ENCODE measurements at places on chromosomes 2 and 18. TPM values are rescaled to one million over a fixed set of nuclear protein-coding genes. Genes with fewer than 3 reads are reported as not detected.
A peak's percentile ranks its signal among the peaks of the same experiment; 100 is the strongest.

DNA sequence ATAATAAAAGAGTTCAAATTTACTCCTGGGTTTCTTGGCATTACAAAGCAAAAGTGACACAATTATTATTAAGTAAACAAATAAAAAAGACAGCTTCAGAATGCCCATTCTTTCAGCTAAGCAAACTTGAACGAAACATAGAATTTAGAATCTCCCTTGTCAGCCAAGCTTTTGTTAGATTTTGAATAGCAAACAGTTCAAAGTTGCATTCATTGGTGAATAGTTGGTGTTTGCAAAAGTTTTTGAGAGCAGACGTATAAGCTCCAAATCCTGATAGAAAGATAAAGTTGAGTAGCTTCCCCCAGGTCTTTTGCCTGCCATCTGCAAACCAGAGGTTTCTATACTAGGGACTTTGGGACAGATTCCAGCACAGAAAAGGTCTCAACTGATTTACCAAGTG is 434.3 kb upstream of the TNP1 start:
- no peak overlapping the region for H3K27ac ChIP-seq
- H3K4me3 ChIP-seq, result no peak overlapping the region
- H3K36me3 ChIP-seq, result peaks cover 9% of the 10 kb centered on the region

DNA sequence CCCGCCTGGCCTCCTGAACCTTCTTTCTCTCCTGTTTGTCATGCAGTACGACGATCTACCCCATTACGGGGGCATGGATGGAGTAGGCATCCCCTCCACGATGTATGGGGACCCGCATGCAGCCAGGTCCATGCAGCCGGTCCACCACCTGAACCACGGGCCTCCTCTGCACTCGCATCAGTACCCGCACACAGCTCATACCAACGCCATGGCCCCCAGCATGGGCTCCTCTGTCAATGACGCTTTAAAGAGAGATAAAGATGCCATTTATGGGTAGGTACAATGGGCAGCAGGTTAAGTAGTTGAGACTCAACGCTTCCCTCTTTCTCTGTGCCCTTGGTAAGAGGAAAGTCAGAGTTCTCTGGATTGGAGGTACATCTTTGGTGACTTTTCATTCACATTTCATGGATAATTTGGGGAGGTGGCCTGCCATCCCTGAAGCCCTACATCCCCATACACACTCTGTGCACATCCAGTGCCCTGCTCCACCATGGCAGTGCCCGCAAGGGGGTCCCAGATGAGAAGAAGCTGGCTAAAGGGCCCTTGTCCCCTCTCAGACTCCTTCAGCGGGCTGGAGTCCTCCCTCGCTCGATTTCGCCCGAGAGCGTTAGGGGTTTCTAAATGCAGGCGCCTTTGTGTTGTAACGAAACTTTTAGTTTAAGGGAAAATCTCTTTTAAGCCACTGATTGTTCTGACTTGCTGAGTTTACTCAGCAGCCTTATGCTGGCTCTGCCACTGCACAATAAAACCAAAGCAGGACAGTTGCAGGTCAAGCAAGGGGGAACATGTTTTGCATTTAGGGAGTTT is 3.0 kb downstream of the MEIS1 start:
- H3K4me3 ChIP-seq, result peak overlapping the region; percentile 52
- H3K27ac ChIP-seq, result no peak overlapping the region
- no peak for DNase-seq

DNA sequence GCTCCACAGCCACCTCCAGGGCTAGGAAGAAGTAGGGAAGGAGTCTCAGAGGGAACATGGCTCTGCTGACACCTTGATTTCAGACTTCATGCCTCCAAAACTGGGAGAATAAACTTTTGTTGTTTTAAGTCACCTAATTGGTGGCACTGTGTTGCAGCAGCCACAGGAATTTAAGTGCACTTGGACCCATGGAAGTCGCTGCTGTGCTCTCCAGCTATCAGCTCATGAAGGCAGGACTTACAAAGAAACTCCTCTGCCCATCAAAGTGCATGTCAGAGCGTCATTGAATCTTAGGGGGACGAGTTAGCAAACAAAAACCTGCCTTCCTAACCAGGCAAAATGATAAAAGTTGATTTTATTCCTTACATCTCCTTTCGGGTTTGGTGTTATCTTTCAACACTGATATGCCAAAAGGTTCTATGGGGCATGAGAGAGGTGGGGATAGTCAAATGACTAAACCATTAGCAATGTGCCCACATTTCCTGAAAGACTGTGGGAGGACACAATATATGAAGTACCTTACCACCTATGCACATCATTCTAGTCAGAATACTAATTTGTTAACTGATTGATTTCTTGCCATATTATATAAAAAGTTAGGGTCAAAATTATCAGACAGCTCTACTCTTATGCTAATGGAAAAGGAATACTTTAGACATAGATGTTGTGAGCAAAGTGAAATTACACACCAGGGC is 235.8 kb upstream of the TNP1 start:
- no peaks in the 10 kb centered on the region for H3K36me3 ChIP-seq
- no peak overlapping the region for H3K27ac ChIP-seq
- no peak overlapping the region for H3K4me3 ChIP-seq
- peaks cover 8% of the 10 kb centered on the region for H3K27me3 ChIP-seq
- no peak for DNase-seq

- no peak overlapping the region for H3K4me3 ChIP-seq
- H3K36me3 ChIP-seq, result peaks cover 13% of the 10 kb centered on the region
- DNase-seq, result no peak
- H3K4me1 ChIP-seq, result peaks cover 30% of the 10 kb centered on the region
- no peaks in the 10 kb centered on the region for H3K27me3 ChIP-seq
- no peak overlapping the region for H3K27ac ChIP-seq
Observed at GRCh38 chr2:30264274-30264673, 32.9 kb downstream of the LBH start.

DNA sequence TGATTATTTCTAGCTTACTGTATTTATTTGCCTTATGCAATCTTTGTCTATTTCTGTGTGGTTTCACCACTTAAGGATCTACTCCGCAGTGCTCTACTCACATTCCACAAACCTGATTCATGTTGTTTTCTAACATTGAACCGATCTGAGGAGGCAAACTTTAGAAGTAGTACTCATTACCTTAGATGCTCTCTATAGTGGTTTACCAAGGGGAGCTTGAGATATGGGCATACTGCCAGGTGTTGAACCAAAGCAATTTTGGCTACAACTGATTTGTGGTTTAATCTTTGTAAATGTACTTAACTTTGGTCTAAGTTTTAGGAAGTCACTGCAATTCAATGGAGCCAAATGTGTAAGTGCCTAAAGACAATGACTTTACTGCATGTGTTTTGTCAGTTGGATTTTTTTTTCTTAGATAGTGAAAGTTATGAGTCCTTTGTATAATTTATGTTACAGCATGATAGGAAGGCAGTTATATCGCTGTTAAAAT is 50.1 kb downstream of the MAP2 start:
- H3K27ac ChIP-seq, result no peak overlapping the region
- H3K4me1 ChIP-seq, result peaks cover 14% of the 10 kb centered on the region
- DNase-seq, result no peak
- H3K27me3 ChIP-seq, result no peaks in the 10 kb centered on the region

DNA sequence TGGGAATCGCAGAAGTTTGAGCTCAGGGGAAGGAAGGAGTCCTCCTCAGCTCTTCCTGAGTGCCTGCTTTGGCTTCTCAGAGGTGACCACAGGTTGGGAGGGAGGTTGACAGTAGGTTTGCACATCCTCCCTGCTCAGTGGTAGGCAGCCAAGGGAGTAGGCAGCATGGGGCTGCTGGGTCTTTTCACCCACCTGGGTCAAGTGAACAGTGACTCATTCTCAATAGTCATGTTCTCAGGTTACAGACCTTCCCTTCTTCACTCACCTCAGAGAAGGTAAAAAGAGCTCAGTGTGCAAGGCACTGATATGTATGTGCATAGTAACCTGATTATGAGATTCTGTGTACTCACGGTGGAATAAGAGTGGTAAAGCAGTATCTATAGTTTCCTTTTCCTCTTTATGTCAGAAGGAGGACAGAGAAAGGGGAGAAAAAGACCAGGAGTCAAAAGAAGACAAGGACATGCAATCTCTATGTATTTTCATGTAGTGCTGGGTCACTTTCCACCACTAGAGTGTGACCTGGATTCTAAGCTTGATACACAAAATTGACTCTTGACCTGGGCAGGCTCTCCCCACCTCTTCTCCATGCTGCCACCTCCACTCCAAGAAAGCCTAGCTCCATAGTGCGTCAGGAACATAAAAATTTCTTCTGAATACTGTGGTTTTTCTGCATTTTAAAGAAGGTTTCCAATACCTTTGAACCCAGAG is 36.5 kb upstream of the ASNSD1 start:
- no peak overlapping the region for H3K4me3 ChIP-seq
- DNase-seq, result no peak
- no peaks in the 10 kb centered on the region for H3K36me3 ChIP-seq
- H3K27me3 ChIP-seq, result no peaks in the 10 kb centered on the region
- peaks cover 15% of the 10 kb centered on the region for H3K4me1 ChIP-seq

The CHST9 gene
- total RNA-seq, result 16.8 TPM

The RAB17 gene
- 140 TPM for total RNA-seq

The CTIF gene
- total RNA-seq, result 28.5 TPM

Data from WTC11 (cell line).